ENCODE measurements at places on chromosomes 7 and 10.

DNA sequence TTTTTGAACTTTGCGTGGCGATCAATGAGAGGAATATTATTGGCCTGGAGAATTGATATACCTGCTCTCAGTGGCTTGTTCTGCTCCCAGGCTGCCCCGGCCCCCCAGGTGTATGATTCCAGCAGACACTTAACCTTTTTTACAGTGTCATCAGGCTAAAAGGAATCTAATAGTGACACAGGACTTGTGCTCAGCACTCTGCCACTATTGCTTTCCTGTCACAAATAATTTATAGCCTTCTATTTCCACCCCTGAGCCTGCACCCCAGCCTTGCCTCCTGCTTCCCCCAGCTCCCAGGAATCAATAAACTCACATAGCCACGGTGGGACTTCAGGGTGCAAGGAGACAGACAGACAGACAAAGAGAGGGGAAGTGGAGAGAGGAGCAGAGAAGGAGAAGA, 28.3 kb downstream of the PAX2 start:
- no peak for DNase-seq

DNA sequence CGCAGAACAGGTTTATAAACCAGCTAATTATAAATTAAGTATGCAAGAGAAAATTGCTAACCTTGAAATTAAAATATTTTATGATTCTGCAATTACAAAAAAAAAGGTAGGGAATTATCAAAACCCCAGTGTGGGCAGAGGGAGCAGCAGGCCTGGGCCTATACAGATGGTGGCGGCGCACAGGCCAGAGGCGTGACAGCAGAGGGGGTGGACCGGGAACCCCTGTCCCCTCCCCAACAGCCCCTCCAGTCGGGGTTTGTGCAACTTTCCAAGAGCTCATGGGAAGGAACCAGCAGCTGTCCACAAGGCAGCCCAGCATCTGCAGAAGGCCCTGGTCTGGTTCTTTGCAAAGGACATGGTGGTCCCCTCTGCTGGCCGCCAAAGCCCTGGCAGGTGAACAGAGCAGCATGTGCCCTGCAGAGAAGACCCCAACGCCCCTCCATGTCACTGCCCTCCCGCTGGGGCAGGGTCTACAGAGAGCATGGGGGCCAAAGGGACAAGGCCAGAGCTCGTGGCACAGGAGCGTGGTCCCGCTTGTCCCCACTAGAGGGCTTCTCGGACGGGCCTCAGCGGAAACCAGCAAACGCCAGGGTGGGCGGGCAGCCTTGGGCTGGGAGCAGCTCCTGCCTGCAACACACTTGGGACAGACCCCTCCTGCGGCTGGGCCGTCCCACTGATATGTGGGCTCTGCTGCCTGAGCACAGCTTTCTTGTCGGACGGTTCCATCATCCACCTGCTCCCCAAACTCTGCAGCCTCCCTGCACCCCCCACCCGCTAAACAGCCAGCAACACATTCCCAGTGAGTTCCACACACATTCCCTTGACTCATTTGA, 75.1 kb downstream of the EBF3 start:
- DNase-seq, result peak; percentile 19

DNA sequence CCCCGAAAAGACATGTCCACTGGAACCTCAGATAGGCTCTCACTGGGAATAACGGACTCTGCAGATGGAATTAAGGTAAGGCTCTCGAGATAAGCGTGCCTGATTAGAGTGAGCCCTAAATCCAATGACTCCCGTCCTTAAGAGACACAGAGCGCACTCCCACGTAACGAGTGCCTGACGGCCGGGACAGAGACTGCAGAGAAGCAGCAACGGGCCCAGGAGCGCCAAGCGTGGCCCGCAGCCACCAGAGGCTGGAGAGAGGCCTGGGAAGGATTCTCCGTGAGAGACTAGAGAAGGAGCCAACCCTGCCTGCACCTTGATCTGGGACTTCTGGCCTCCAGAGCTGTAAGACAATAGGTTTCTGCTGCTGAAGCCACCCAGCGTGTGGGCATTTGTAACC, 20.0 kb upstream of the TNRC18 start:
- DNase-seq, result no peak

DNA sequence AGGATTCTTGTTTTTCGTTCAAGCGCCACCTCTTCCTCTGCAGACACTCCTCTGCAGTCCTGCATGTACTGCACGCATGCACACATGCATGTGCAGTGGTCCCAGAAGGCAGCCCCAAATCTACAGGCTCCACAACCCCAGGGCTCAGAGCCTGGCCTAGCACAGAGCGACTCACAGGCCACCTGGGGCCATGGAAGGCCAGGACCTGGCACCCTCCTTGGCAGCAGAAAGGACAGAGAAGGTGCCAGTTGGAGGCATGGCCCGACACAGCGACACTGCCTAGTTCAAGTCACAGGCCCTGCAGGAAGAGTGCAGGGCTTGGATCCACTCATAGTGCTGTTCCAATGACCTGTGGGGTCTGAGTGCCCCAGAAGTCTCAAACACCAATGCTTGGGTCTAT, 48.7 kb upstream of the RET start:
- DNase-seq, result no peak

GRCh38 chr7:68977385-68978055, 620.8 kb upstream of the AUTS2 start:
- DNase-seq, result no peak

DNA sequence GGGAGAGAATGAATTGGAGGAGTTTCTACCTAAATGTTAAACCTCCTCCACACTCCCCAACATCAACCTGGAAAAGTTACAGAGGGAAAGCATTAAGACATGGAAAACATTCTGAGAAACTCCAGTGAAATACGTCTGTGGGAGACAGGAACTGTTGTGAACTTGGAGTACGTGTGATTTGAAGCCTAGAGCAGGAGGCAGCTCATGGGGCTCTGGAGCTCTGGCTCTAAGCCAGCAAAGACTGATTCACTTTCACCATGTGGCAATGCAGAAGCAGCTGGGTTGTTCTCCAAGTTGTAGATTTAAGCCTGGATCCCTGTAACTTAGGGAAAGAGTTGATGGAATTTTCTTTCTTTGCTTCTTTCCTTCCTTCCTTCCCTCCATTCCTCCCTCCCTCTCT, 503.2 kb downstream of the NRG3 start:
- DNase-seq, result peak; percentile 0

DNA sequence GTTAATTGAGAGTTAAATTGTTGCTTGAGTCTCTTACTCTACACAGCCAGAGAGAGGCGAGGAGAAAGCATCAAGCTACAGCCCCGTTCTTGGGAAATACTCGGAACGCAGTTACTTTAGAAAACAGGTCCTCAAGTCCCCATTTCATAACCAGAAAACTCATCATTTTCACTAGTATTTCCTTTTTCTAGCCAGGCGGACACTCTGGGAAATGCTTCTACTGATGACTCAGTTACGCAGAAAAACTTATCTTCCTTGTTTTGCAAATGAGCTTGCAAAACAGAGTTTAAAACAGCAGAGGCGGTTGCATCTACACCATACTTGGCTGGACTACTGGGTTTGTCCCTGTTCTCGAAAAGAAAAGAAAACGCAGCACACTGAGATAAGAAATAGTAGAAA, 111.4 kb upstream of the FGFR2 start:
- no peak for DNase-seq

Data from EL (cell line).